ENCODE measurements at places on chromosomes 16 and 17.

DNA sequence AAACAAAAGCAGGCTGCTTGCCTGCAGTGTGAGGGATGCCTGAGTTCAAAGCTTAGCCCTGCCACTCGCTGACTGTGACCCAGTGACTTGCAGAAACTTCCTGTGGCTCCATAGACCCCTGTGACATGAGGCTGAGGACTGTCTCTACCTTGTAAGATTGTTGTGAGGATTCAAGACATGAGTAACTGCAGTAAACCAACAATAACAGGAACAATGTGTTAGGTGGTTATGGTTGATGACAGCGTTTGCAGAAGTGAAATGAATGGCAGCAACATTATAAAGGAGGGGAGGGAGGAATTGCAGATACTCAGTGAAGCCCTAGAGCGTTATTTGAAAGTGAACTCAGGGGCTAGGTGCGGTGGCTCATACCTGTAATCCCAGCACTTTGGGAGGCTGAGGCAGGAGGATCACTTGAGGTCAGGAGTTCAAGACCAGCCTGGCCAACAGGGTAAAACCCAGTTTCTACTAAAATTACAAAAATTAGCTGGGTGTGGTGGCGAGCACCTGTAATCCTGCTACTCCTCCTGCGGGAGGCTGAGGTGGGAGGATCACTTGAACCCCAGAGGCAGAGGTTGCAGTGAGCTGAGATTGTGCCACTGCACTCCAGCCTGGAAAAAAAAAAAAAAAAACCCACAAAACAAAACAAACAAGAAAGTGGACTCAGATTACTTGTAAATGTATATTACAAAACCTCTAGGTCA lies 33.5 kb upstream of the EMP2 start:
- no peak for DNase-seq

GRCh38 chr17:58330997-58331814 lies 2.6 kb upstream of the TSPOAP1 start:
- peak; percentile 59 for DNase-seq

DNA sequence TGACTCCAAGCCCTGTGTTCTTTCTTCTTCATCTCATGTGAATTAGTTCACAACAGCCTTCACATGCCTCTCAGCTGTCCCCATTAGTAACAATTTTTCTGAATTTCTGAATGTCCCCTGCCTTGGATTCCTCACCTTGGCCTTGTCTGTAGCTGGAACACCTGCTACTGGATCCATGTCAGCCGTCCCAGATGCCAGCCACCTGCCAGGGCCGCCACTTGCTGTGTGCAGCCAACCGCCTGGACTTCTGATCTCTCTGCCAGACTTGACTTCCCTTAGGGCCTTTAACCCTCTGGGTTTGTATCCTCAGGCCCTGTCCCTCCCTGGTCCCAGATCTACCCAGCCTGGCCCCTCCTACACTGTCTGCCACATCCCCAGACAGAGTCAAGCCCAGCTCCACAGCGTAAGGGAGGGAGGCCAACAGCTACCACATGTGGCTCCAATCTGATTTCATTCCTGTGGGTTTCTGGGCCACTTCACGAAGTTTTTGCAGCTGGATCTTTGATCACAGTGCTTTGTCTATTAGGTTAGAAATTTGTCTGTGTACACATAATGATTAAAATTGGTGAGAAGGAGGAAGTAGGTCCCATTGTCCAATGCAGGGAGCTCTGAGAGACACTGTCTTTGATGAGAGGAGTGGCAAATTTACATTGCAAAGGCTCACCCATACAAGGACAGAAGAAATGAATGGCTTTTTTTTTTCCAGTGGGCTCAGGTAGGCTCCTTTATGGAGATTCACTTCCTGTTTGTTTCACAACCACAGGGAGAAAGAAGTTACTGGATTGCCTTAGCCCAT lies 15.3 kb downstream of the MPP2 start:
- DNase-seq: no peak

GRCh38 chr16:375927-376816 lies 5.6 kb downstream of the PGAP6 start:
- DNase-seq: no peak

GRCh38 chr16:73010150-73010676 lies 37.7 kb downstream of the ZFHX3 start:
- DNase-seq: no peak

DNA sequence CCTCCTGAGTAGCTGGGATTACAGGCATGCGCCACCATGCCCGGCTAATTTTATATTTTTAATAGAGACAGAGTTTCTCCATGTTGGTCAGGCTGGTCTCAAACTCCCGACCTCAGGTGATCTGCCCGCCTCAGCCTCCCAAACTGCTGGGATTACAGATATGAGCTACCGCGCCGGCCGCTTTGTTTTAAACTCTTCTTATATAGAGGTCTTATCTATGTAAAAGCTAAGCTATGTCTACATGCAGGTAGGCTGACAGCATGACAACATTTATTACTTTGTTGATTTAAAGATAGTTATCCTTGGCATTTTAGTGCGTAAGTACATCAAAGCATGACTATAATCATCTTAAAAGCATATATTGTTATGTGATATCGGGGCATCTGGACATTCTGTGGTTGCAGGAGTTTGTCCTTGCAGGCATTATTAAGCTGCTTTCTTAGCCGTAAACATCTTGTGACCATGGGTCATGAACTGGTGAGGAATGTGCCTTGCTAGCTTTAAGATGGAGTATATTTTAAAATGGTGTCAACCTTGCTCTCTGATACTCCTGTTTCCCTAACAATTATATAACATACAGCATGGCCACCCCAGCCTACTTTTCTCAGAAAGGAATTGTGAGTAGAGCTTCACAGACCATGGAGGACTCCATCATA lies 45.8 kb upstream of the TAOK1 start:
- DNase-seq: no peak

- DNase-seq: no peak
Observed at GRCh38 chr17:78661093-78661770, 84.0 kb upstream of the DNAH17 start.

GRCh38 chr16:58615280-58615679 lies 14.3 kb downstream of the CNOT1 start:
- no peak for DNase-seq

DNA sequence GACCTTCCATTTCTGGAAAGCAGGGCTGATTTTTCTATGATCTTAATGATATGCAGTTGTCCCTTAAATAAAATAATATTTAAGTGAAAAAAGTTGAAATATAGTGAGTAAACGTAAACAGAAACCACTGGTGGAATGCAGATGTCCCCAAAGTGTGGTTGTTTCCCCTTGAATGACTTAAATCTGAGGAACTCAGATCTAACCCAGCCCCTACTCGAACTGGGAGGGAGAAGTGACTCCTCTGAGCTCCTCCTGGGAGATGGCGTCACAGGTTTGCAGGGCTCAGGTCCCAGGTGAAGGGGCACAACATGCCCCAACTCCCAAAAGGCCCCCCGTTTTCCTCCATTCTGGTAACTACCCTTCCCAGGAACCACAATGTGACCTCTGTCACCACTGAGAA lies 142.8 kb downstream of the IRF8 start:
- no peak for DNase-seq

GRCh38 chr17:43220511-43221125 lies 7.8 kb downstream of the CCDC200 start:
- no peak for DNase-seq

DNA sequence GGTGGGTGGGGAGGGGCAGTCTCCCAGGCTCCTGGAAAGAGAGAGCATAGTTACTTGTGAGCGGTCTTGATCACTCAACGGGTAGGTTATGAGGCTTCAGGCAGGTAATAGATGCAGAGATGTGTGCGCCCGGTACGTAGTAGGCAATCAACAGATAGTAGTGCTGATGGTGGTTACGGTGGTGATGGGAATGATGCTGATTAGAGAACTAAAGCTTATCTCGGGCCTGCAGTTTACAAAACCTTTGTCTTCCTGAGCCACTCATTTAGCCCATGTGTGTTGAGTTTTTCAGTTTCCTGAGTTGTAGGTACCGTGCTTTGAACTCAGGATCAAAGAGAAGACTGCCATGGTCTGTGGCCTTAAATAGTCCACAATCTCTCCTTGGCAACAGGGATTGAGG lies 401.0 kb downstream of the SNX29 start:
- DNase-seq: no peak

DNA sequence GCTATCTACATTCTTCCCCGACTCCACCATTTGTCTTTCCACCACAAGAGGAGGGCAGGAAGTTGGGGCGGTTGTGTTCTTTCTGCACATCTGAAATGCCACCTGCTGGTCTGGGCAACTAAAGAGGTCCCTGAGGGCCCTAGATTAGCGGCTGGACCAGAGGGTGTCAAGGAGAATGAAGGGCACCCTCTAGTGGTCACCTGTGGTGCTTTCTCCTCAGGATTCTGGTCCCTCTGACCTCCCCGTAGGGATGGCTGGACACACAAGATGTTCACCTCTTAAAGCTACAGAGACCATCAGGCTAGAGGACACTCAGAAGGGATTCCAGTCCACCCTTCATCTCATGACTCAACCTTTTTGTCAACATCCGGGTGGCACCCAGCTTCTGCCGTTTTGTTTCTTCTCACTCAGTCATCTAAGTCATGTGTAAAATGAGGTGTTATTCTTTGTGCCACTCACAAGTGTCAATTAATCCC lies 2.9 kb upstream of the SCIMP start:
- peak; percentile 11 for DNase-seq

GRCh38 chr17:73936908-73937627 lies 266.4 kb upstream of the RPL38 start:
- no peak for DNase-seq

DNA sequence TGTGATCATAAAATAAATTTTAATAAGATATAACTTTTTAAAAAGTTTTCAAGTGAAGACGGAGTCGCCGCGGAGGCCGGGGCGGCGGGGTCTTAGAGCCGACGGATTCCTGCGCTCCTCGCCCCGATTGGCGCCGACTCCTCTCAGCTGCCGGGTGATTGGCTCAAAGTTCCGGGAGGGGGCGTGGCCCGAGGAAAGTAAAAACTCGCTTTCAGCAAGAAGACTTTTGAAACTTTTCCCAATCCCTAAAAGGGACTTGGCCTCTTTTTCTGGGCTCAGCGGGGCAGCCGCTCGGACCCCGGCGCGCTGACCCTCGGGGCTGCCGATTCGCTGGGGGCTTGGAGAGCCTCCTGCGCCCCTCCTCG lies at the start of gene FOXC2:
TSS of gene FOXC2 (plus strand) at position 229 of the 365 bp plus-strand sequence. CDS start 507 bp downstream, outside the sequence.
- DNase-seq: no peak

DNA sequence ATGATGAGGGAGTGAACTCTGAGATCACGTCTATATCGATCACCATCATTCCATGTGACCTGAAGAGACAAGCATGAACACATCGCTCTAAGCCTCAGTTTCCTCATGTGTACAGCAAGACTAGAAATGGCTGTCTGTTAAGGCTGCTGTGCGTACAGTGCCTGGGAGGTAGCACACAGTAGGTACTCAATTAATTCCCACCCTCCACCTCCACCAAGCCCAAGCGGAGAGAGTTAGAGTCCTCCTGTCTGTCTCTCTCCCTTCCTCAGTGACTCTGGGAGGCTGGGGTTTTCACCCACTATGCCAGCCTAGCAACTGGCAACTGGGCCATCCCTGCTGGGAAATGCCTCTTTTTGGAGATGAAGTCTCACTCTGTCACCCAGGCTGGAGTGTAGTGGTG lies 318.3 kb upstream of the CCL2 start:
- DNase-seq: no peak

GRCh38 chr17:62802561-62803205 lies 5.4 kb downstream of the MARCHF10 start:
- DNase-seq: no peak

DNA sequence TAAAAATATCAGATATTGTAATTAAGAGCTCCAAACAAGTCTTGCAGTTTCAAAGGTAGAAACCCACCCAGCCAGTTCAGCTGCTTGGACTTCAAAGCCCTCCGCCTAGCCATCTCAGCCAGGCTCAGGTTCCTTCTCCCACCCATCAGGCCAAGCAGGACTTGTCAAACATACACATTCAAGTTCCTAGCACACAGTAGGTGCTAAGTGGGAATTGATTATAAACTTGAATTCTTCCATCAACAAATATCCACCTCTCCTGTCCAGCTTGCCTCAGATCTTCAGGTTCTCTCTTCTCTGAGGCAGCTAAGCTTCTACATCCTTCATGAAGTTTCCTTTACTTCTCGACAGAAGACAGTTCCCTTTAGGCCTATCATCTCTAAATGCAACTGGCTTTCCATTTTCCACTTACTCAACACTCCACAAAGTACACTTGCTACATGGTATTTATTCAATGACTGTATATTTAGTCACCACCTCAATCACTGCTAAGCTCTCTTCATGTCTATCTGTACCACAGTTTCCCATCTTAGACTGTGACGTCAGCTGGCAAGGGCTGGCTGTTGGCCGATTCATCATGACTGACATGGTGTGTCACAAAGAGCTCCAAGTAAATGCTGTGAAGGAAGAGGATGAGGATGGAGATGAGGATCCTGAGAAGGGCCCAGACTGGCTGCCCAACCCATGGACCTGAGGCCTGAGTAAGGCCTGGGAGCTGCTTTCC lies 13.3 kb upstream of the COG7 start:
- no peak for DNase-seq

- DNase-seq: no peak
Observed at GRCh38 chr17:61343576-61343975, 56.1 kb upstream of the TBX2 start.

GRCh38 chr16:88651989-88652761 lies 1.3 kb upstream of the CYBA start:
- no peak for DNase-seq

GRCh38 chr16:87062569-87063442 lies 254.4 kb downstream of the C16orf95 start:
- DNase-seq: peak; percentile 14

GRCh38 chr17:46929413-46929812 lies 6.5 kb downstream of the GOSR2 start:
- DNase-seq: no peak

DNA sequence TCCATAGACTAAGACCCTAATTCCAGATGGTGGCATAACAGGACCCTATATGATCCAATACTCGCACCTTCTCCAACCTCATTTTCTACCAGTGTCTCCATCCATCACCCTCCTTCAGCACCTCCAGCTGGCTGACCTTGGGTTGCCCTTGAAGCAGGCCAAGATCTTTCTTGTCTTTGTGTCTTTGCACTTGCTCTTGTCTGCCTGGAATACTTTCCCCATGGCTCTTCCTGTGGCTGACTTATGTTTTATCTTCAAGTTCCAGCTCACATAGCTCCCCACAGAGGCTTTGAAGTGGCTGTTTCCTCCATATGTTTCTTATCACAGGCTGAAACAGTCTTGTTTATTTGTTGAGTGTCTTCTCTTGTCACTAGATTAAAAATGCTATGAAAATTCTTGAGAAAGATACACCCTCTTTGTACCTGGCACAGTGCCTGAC lies 29.6 kb upstream of the MMD start:
- DNase-seq: no peak

- no peak for DNase-seq
Observed at GRCh38 chr17:57458718-57459285, 202.5 kb downstream of the MSI2 start.

GRCh38 chr17:78523934-78524655 lies 53.1 kb downstream of the DNAH17 start:
- no peak for DNase-seq

Measured in stimulated activated CD8-positive, alpha-beta memory T cell treated with anti-CD3 and anti-CD28 coated beads, Interleukin-15, amount 100 ng/mL, for 1 hour (primary cell).